Central memory CD8-positive, alpha-beta T cell (primary cell): ENCODE measurements at places on chromosomes 1 and 21.
A peak's percentile ranks its signal among the peaks of the same experiment; 100 is the strongest.

DNA sequence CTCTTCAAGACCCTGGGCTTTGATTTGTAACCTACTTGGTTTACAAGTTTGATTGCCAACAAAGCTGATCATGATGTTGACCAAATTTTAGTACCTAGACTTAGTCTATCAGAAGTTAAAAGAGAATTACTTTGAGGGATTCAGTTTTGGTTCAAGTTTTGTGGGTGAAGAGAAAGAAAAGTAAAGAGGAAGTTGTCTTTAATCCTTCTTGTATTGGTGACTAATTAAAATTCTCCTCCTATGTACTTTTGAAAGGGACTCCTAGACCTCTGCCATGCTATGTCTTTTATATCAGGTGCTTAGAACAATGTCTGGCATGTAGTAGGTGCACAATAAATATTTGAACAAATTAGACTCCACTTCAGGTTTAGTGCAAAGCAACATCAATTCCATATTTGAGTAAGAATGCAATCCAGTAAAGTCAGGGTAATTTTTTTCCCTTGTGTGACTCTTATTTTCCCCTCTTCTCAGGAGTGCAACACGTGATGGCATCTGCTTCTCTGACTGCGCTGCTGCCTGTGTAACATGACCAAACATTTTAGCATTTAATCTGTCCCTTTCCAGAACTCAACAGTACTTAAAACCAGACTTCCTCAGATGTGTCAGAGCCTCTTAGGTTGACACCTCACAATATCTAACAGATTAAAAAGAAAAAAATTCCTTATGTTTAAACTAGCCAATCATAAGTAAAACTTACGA, 41.1 kb upstream of the KCNQ4 start:
- no peak overlapping the region for H3K27ac ChIP-seq
- H3K27me3 ChIP-seq, result no peaks in the 10 kb centered on the region
- DNase-seq, result no peak
- H3K4me3 ChIP-seq, result no peak overlapping the region
- peaks cover 53% of the 10 kb centered on the region for H3K4me1 ChIP-seq
- peaks cover 34% of the 10 kb centered on the region for H3K36me3 ChIP-seq

DNA sequence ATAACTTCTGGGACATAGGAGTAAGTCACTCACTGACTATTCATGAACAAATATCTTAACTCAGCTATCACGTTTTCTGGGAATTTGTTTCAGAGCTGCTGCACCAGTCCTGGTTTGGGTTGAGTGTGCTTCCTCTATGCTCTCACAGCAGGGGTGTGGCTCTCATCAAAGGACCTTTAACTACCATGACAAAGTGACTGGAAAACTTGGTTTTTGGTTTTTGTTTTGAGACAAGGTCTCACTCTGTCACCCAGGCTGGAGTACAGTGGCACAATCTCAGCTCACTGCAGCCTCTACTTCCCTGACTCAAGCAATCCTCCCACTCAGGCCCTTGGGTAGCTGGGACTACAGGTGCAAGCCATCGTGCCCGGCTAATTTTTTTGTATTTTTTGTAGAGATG, 4.1 kb downstream of the ILDR2 start:
- H3K36me3 ChIP-seq, result peaks cover 2% of the 10 kb centered on the region
- H3K4me1 ChIP-seq, result peaks cover 16% of the 10 kb centered on the region
- H3K4me3 ChIP-seq, result no peak overlapping the region
- no peak for DNase-seq

GRCh38 chr1:239619190-239619589, 232.8 kb downstream of the CHRM3 start:
- no peak overlapping the region for H3K27ac ChIP-seq
- no peaks in the 10 kb centered on the region for H3K4me1 ChIP-seq
- no peaks in the 10 kb centered on the region for H3K36me3 ChIP-seq
- H3K27me3 ChIP-seq, result no peaks in the 10 kb centered on the region

- no peak overlapping the region for H3K4me3 ChIP-seq
- no peak overlapping the region for H3K27ac ChIP-seq
- no peaks in the 10 kb centered on the region for H3K4me1 ChIP-seq
- H3K27me3 ChIP-seq, result no peaks in the 10 kb centered on the region
- no peaks in the 10 kb centered on the region for H3K36me3 ChIP-seq
Measured at GRCh38 chr1:216815260-216816131, 92.3 kb upstream of the ESRRG start.

GRCh38 chr21:27329255-27329851, 362.5 kb upstream of the ADAMTS5 start:
- H3K36me3 ChIP-seq, result no peaks in the 10 kb centered on the region
- H3K27me3 ChIP-seq, result no peaks in the 10 kb centered on the region
- no peak overlapping the region for H3K27ac ChIP-seq

DNA sequence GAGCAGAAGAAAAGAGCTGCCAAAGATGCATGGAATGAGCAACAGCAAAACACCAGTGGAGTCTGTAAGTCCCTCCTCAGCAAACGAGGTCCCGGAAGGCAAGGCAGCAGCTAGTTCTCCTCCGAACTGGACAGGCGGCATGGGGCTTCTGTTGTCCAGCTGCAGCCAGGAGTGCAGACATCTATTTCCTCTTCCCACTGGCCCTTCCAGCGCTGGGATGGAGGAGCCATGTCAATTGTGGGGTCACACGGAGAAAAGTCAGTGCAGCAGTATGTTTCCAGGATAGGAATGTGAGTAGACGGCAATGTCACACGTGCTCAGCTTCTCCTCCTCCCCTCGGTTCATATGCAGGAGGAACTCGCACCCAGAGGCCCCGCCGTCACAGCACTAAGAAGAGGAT, 46.5 kb downstream of the STX6 start:
- no peaks in the 10 kb centered on the region for H3K27me3 ChIP-seq
- peaks cover 29% of the 10 kb centered on the region for H3K4me1 ChIP-seq
- DNase-seq, result no peak
- H3K4me3 ChIP-seq, result no peak overlapping the region
- H3K27ac ChIP-seq, result no peak overlapping the region
- peaks cover 34% of the 10 kb centered on the region for H3K36me3 ChIP-seq

GRCh38 chr1:6260961-6261614, at the start of gene GPR153:
Gene GPR153 (minus strand): TSS chr1:6261098. CDS start chr1:6254905, 6,193 bp downstream.
- DNase-seq, result no peak
- H3K4me3 ChIP-seq, result peak within 1 kb of the TSS; percentile 74
- no peaks in the 10 kb centered on the region for H3K36me3 ChIP-seq
- no peaks in the 10 kb centered on the region for H3K4me1 ChIP-seq
- H3K27me3 ChIP-seq, result peaks cover 11% of the 10 kb centered on the region

- H3K4me3 ChIP-seq, result no peak overlapping the region
- H3K27ac ChIP-seq, result no peak overlapping the region
- no peaks in the 10 kb centered on the region for H3K27me3 ChIP-seq
- peak; percentile 55 for DNase-seq
- H3K4me1 ChIP-seq, result peaks cover 43% of the 10 kb centered on the region
Measured at GRCh38 chr1:35568975-35569395, 4.1 kb upstream of the TFAP2E start.

GRCh38 chr1:87600854-87601253, 272.2 kb downstream of the LMO4 start:
- H3K27me3 ChIP-seq, result peaks cover 39% of the 10 kb centered on the region
- no peaks in the 10 kb centered on the region for H3K36me3 ChIP-seq
- no peak for DNase-seq
- no peak overlapping the region for H3K4me3 ChIP-seq

GRCh38 chr1:58781541-58782177, 2.2 kb downstream of the JUN start:
- DNase-seq, result peak; percentile 60
- peak overlapping the region; percentile 89 for H3K4me3 ChIP-seq
- H3K36me3 ChIP-seq, result peaks cover 59% of the 10 kb centered on the region
- H3K4me1 ChIP-seq, result peaks cover 34% of the 10 kb centered on the region
- H3K27ac ChIP-seq, result peak overlapping the region; percentile 99

GRCh38 chr21:15289246-15289645, 224.4 kb upstream of the NRIP1 start:
- H3K27ac ChIP-seq, result no peak overlapping the region
- no peaks in the 10 kb centered on the region for H3K27me3 ChIP-seq
- H3K4me3 ChIP-seq, result no peak overlapping the region
- H3K4me1 ChIP-seq, result no peaks in the 10 kb centered on the region
- H3K36me3 ChIP-seq, result no peaks in the 10 kb centered on the region

- no peak for DNase-seq
- no peak overlapping the region for H3K27ac ChIP-seq
- H3K36me3 ChIP-seq, result no peaks in the 10 kb centered on the region
- H3K27me3 ChIP-seq, result peaks cover 65% of the 10 kb centered on the region
- no peak overlapping the region for H3K4me3 ChIP-seq
Measured at GRCh38 chr1:22188436-22188835, 45.5 kb upstream of the WNT4 start.

DNA sequence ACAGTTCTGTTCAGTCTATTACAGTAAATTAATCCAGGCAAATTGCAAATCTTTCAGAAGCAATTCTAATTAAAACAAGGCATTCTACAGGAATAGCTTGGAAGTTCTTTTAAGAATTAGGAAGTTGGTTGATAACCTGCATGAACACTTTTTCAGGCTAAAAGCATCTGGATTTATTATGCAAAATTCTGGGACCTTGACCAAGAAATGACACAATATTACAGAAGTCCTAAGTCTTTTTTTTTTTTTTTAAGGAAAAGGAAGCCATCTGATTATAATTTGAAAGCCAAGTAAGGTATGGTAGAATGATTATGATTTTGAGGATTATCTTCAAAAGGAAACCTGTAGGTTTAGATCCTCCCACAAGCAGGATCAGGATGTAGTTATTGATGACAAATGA, 74.7 kb upstream of the KCNK2 start:
- H3K4me1 ChIP-seq, result no peaks in the 10 kb centered on the region
- H3K27me3 ChIP-seq, result no peaks in the 10 kb centered on the region
- no peak overlapping the region for H3K4me3 ChIP-seq
- no peak overlapping the region for H3K27ac ChIP-seq
- no peaks in the 10 kb centered on the region for H3K36me3 ChIP-seq
- DNase-seq, result no peak

DNA sequence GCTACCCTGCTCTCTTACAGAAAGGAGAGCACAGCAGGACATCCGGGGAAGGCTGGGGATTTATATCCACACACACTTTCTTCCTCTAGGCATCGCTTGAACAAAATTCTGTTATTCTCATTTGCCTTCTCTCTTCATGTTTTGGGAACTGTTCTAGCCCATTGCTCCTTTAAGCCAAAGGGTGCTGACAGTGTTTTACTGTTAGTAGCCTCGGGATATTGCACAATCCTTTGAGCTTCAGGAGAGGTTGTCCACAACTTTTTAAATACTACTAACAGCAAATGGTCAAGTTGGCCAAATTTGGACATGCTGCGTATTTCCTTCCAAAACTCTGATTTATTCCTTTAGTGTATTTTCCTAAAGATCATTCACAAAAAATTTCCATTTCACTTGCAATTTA, 579.2 kb upstream of the RGS18 start:
- H3K36me3 ChIP-seq, result no peaks in the 10 kb centered on the region
- H3K4me1 ChIP-seq, result no peaks in the 10 kb centered on the region
- H3K27ac ChIP-seq, result no peak overlapping the region
- H3K27me3 ChIP-seq, result no peaks in the 10 kb centered on the region
- no peak overlapping the region for H3K4me3 ChIP-seq

DNA sequence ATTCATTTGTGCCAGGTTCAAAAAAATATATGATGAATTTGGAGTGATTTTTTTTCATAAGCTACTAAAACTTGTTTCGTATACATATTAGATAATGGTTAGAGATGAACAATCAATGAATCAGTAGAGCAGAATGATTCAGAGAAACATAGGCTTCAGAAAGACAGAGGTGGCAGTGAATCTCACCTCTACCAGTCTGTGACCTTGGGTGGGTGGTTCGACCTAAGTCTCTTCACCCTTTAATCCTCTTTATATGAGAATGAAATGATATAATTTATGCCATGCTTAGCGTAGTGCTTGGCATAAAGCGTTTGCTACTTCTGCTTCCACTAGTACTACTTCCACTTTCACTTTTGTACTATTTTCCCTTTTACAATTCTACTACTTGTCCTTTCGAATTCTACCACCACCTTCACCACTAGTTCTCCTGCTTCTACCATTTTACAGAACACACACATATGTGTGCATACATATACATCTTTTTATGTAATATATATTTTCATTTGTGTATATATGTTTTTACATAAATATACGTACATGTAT, 45.1 kb downstream of the FYB2 start:
- H3K4me1 ChIP-seq, result no peaks in the 10 kb centered on the region
- no peak for DNase-seq
- H3K27me3 ChIP-seq, result peaks cover 15% of the 10 kb centered on the region
- peak overlapping the region; percentile 39 for H3K4me3 ChIP-seq
- no peaks in the 10 kb centered on the region for H3K36me3 ChIP-seq

GRCh38 chr21:38455403-38455802, 42.9 kb downstream of the ERG start:
- DNase-seq, result no peak
- no peak overlapping the region for H3K4me3 ChIP-seq
- no peaks in the 10 kb centered on the region for H3K27me3 ChIP-seq
- no peaks in the 10 kb centered on the region for H3K4me1 ChIP-seq
- H3K36me3 ChIP-seq, result no peaks in the 10 kb centered on the region

GRCh38 chr1:151733126-151733525, 11.8 kb downstream of the RIIAD1 start:
- no peak overlapping the region for H3K27ac ChIP-seq
- DNase-seq, result no peak
- H3K36me3 ChIP-seq, result no peaks in the 10 kb centered on the region
- H3K4me3 ChIP-seq, result no peak overlapping the region
- peaks cover 43% of the 10 kb centered on the region for H3K27me3 ChIP-seq
- H3K4me1 ChIP-seq, result no peaks in the 10 kb centered on the region

GRCh38 chr21:41596241-41596925, 88.4 kb upstream of the TMPRSS2 start:
- H3K4me1 ChIP-seq, result no peaks in the 10 kb centered on the region
- no peak overlapping the region for H3K27ac ChIP-seq
- H3K27me3 ChIP-seq, result peaks cover 42% of the 10 kb centered on the region
- H3K4me3 ChIP-seq, result no peak overlapping the region

DNA sequence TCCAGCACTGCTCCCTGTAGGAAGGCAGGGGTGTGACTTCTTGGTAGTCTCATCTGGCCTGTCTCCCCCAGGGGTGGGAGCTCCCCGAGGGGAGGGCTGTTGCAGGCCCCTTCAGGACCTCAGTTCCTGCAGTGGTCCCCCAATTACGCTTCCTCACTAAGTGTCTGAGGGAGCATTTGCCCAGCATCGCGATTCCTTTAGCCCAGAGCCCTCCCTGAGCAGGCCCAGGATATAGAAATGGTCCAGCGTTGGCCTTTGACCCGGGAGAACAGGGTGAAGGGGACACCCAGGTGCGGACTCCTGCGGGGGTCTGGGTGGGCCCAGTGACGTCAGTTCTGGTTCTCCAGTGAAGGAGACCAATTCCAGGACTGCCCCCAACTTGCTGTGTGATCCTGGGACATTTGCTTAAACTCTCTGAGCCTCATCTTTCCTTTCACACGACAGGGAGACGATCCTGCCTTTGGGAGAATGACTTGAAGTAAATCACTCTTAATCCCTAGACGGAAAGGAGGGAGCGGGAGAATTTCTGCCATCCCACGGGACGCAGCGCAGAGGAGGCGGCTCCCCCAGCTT, 32.6 kb upstream of the BTG2 start:
- peaks cover 17% of the 10 kb centered on the region for H3K4me1 ChIP-seq
- no peak overlapping the region for H3K4me3 ChIP-seq
- no peak for DNase-seq
- H3K27ac ChIP-seq, result no peak overlapping the region

DNA sequence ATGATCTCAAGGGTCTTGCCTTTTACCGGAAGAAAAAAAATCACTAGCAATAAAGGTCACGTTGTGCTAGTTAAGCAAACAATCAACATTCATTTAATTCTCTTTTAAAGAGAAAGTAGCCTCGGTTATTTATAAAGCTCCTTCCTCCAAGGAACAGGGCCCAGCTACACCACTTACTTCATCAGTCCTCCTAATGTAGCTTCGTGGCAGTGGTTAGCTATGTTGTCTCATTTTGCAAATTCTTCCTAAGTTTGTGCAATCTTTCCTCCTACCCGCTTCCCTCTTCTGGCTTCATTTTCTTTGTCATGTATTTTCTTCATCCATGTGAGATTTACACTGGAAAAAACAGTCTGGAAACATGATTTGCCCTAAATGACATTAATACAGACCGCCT, 554.2 kb downstream of the NUF2 start:
- no peak for DNase-seq
- H3K4me1 ChIP-seq, result no peaks in the 10 kb centered on the region
- no peak overlapping the region for H3K4me3 ChIP-seq
- H3K27me3 ChIP-seq, result no peaks in the 10 kb centered on the region
- no peak overlapping the region for H3K27ac ChIP-seq
